ENCODE measurements at places on chromosomes 5 and 9. TPM values are rescaled to one million over a fixed set of nuclear protein-coding genes. Genes with fewer than 3 reads are reported as not detected.

SPINK6 gene
- total RNA-seq, result 1.1 TPM

OR1Q1 gene
- not detected for total RNA-seq

TAF11L4 gene
- total RNA-seq, result not detected

MYORG gene
- total RNA-seq, result 4.8 TPM

SLC31A1 gene
- total RNA-seq, result 19.0 TPM

FPGS gene
- total RNA-seq, result 35.1 TPM

ZER1 gene
- total RNA-seq, result 34.2 TPM

GRIA1 gene
- not detected for total RNA-seq

ACTBL2 gene
- not detected for total RNA-seq

TPPP gene
- total RNA-seq, result 0.06 TPM

CARTPT gene
- total RNA-seq, result not detected

CFAP90 gene
- total RNA-seq, result 0.37 TPM

SH2D3C gene
- 2.5 TPM for total RNA-seq

NPR3 gene
- 6.5 TPM for total RNA-seq

IL31RA gene
- total RNA-seq, result 0.31 TPM

SLC6A7 gene
- total RNA-seq, result not detected

DBH gene
- total RNA-seq, result not detected

BAAT gene
- total RNA-seq, result 0.06 TPM

SH3TC2 gene
- 0.24 TPM for total RNA-seq

CCL27 gene
- total RNA-seq, result not detected

TERT gene
- not detected for total RNA-seq

FOXD4L4 gene
- not detected for total RNA-seq

NEK6 gene
- 103 TPM for total RNA-seq

RNF208 gene
- not detected for total RNA-seq

CRB2 gene
- not detected for total RNA-seq

LRRC19 gene
- total RNA-seq, result not detected

GGTA1 gene
- 1.1 TPM for total RNA-seq

RANBP17 gene
- 2.9 TPM for total RNA-seq

CDH10 gene
- total RNA-seq, result not detected

COL23A1 gene
- 0.75 TPM for total RNA-seq

IL3 gene
- not detected for total RNA-seq

SOX30 gene
- total RNA-seq, result not detected

WDR55 gene
- total RNA-seq, result 18.2 TPM

ECM2 gene
- total RNA-seq, result 39.1 TPM

ADAMTSL1 gene
- 20.9 TPM for total RNA-seq

RAI14 gene
- total RNA-seq, result 24.1 TPM

PSAT1 gene
- total RNA-seq, result 17.8 TPM

PCDHGC4 gene
- total RNA-seq, result 26.8 TPM

PCA3 gene
- not detected for total RNA-seq

PCDHA13 gene
- total RNA-seq, result not detected

SAXO1 gene
- 0.20 TPM for total RNA-seq

Data from cardiac ventricle fibroblast (primary cell).